ENCODE measurements at places on chromosomes 4 and X. TPM values are rescaled to one million over a fixed set of nuclear protein-coding genes. Genes with fewer than 3 reads are reported as not detected.

The TEX13D gene
- not detected for total RNA-seq

- no peaks in the 10 kb centered on the region for H3K4me1 ChIP-seq
- no peak overlapping the region for H3K4me3 ChIP-seq
- H3K36me3 ChIP-seq = no peaks in the 10 kb centered on the region
- DNase-seq = no peak
Observed at GRCh38 chr4:138671106-138671505, 344.5 kb upstream of the NOCT start.

The FAM47A gene
- total RNA-seq = not detected

DNA sequence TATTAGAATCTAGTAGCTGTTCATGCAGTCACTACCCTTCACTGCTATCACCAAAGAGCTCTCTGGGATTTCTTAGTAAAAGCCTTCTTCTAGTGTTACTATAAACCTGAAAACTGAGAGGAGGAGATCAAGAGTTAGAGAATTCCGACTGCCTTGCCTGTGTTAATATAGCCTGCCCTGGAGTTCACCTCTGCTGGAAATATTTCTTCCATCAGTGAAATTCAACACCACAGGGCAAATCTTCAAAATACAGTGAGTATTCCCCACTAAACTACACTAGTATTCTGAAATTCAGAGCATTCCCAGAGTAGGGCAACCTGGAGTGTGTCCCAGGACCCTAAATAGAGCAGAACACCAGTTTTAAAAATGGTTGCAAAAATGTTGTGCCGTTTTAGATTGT lies 301.1 kb downstream of the ARHGAP24 start:
- no peak overlapping the region for H3K4me3 ChIP-seq
- no peak for DNase-seq
- H3K36me3 ChIP-seq = no peaks in the 10 kb centered on the region
- no peaks in the 10 kb centered on the region for H3K27me3 ChIP-seq

All from activated naive CD8-positive, alpha-beta T cell treated with anti-CD3 and anti-CD28 coated beads for 36 hours (primary cell).